ENCODE measurements at places on chromosomes 12 and 14. TPM values are rescaled to one million over a fixed set of nuclear protein-coding genes. Genes with fewer than 3 reads are reported as not detected.

GRCh38 chr14:55701638-55702037 lies 121.6 kb downstream of the KTN1 start:
- DNase-seq = no peak

DNA sequence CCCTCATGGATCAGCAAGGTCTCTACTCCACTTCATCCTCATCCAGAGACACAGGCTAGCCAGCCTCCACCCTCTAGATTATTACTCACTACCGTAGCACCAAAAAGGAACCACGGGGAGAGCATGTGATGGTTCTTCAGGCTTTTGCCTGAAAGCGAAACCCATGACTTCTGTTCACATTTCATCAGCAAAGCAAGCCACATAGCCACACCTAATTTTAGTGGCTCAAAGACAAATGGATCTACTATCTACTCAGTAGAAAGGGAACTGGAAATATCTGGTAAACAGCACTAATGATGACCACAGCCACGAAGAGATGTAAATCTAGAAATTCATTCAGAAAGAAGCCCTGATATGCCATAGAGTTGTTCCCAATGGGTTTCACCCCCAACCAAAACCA lies 51.4 kb downstream of the VCPKMT start:
- peak; percentile 25 for DNase-seq

DNA sequence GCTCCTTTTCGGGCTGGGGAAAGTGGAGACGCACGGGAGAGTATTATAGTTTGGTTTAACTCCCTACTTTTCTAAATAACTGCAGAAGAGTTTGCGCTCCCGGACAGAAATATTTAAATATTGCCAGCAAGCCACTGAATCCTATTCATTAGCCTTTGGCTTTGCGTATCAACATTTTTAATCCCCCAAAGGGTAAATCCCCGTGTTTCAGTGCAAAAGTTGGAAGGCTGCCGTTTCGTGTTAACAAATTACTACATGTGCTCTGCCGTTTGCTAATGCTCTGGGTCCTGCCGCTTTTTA lies 372 bp upstream of the DPF3 start:
- no peak for DNase-seq

GRCh38 chr14:81222126-81222525 lies 1.4 kb upstream of the GTF2A1 start:
- peak; percentile 30 for DNase-seq

DNA sequence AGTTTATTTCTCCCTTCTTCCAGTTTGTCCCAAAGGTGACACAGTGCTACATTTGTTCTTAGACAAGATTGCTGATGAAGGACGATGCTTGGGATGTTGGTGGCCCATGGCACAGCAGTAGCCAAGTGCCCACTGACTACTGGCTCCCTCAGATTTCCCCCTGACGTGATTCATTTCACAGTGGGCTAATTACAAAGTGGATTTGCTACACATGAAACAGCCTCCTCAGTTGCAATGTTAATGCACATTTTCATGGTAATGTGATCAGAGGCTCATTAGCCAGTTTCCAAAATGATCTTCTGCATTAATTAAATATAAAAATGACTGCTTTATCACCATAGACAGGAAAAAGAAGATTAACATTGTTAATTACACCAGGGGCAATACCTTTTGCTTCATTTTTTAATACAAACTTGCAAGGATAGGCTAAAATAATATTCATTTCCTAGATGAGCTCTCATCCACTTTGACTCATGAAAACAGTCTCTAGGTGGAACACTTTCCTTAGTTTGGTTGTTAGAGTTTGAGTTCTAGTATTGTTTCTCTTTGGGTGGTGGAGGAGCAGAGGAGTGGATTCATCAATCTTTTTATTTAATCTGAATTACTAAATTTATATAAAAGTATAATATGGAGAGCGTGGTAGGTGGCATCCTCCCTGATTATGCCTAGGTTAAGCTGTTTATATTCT lies 250.9 kb downstream of the PDZRN4 start:
- DNase-seq = no peak

DNA sequence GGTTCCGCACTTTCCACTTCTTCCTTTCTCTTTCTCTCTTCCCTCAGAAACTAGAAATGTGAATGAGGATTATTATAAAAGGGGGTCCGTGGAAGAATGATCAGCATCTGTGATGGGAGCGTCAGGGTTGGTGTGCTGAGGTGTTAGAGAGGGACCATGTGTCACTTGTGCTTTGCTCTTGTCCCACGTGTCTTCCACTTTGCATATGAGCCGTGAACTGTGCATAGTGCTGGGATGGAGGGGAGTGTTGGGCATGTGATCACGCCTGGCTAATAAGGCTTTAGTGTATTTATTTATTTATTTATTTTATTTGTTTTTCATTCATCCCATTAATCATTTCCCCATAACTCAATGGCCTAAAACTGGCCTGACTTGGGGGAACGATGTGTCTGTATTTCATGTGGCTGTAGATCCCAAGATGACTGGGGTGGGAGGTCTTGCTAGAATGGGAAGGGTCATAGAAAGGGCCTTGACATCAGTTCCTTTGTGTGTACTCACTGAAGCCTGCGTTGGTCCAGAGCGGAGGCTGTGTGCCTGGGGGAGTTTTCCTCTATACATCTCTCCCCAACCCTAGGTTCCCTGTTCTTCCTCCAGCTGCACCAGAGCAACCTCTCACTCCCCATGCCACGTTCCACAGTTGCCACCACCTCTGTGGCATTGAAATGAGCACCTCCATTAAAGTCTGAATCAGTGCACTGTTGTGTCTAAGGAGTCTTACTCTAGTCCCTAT lies 4.6 kb upstream of the ATN1 start:
- no peak for DNase-seq

DNA sequence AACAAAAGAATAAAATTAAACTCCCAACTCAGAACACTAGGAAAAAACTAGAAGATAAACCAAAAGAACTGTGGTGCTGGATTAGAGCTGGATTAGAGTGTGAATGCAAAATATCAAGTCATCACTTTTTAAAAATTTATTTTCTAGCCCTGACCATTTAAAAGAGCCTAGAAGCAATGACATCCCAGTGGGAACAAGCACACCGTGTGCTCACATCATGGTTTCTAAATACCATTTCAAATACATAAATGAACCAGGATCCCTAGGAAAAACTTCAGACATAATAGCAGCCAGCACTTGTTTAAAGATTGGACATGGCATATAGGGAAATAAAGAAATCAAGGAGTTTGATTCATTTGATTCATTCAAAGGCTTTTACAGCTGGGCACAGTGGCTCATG lies 30.0 kb downstream of the KDM5A start:
- DNase-seq = no peak

DNA sequence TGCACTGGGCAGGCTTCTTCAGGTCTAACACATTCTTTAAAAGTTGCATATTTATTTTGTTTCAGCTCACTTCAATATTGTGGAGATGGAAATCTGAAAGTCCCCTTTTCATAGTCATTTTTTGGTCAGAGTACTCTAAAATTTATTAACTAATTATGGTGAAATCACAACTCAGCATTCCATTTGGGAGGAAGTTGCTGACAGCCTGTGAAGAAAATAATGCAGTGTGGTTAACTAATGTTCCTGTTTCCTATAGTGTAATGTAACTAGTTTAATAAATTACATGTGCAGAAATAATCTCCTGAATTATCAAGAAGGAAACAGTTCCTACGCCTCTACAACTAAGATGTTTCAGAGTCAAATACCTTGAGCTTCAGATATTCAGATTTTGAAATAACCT lies 17.1 kb downstream of the LRFN5 start:
- no peak for DNase-seq

DNA sequence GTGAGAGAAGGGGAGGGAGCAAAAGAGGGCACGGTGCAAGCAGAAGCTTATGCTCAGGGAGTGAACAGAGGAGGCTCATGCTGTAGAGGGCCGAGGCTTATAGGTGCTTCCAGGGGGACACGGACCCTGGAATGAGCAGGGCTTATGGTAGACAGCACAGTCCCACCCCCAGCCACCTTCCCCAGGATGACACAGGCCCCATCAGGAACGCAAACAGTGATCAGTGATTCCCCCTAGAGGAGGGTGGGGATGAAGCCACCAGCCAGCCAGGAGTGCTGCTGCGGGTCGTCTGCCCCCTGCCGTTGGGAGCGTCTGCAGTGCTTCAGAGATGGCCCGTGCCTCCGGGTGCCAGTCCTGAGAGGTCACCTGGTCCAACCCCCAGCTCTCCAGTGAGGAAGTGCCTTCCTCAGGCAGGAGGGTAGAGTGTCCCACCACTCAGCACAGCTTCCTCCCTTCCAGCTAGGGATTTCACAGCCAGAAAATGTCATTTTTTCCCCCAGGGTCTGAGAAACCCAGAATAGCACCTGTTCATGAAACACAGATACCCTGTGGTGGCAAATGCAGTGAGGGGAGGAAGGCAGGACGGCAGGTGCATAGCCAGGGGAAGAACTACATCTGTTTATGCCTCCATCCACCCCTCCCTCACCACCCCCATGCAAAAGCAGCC lies 60.7 kb downstream of the SLC6A12 start:
- no peak for DNase-seq

- DNase-seq = no peak
Measured at GRCh38 chr14:95274874-95275273, 44.8 kb downstream of the CLMN start.

- DNase-seq = peak; percentile 45
Measured at GRCh38 chr12:69157023-69157655, 82.2 kb upstream of the CPSF6 start.

DNA sequence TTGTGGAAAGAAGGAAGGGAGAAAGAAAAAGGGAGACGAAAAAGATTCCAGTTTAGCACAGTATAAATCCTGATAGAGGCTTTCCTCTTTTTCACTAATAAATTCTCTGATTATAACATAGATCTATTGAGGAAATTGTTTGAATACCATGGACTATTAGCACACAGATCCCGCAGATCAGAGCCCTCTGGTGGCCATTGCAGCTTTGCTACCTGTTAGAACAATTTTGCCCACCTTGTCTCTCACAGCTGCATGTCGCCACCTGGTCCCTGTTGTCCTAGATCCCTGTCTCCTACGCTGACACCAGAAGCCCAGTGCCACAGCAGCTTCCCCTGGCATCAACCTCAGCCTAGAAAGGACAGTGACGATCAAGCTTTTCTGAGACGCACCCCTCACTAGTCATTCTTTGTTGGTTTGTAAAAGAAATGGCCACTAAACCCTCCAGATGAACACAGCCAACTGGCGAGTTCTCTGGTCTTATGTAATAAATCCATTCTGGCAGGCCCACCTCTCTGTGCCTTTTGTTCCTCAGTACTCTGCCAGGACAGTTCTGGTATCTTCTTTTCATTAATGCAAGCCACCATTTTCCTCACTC lies 9.9 kb downstream of the GPHB5 start:
- no peak for DNase-seq

GRCh38 chr14:96782436-96782835 lies 14.7 kb upstream of the VRK1 start:
- DNase-seq = no peak

- DNase-seq = no peak
Measured at GRCh38 chr12:92953747-92954146, 24.7 kb upstream of the EEA1 start.

DNA sequence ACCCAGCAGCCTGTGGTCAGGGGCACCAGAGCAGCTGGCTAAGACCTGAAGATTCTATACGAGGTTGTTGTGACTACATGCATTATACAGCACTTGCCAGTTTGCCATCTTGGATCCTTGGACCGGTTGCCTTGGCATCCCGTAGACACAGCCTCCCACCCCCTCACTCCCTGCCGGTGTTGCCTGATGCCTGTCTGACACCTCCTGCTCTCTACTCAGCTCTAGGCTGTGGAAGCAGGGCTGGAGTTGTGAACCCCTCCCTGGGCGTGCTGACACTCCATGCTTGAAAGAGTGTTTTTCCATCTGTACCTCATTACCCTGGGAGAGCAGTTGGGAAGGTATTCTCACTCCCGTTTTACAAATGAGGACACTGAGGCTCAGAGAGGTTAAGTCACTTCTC lies 2.5 kb downstream of the CHGA start:
- no peak for DNase-seq

- no peak for DNase-seq
Measured at GRCh38 chr14:96055065-96055752, 16.0 kb downstream of the C14orf132 start.

DNA sequence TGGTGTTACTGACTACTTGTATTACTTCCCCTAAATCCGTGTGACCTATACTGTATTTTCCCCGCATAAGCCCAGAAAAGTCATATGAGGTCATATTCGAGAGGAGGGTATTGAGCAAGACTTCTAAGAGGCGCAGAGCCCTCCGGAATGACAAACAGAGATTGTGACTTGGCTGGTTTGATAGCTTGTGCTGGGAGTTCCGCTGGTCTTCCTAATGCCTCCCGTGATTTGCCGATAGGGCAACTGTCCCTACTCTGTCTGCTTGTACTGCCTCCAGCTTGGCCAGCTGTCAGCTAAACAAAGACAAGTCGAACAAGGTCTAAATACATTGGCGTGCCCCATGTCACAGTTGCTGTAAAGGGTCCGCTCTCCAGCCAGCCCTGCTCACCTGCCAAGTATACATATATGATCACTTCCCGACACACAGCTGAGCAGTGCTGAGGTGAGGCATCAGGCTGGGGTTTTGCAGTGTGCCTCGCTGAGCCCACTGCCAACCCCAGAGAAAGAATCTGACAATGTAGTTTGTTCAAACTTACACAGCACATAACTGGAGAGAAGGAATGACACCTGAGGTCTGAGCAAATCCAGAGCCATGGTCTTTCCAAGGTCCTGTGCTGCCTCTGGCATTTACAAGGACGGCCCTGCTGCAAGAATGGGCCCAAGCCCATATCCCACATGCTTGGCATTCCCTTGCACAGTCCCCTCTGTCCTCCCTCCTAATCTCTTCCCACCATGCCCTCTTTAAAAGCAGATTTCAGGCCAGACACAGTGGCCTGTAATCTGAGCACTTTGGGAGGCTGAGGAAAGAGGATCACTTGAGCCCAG lies 23.7 kb downstream of the LGMN start:
- no peak for DNase-seq

DNA sequence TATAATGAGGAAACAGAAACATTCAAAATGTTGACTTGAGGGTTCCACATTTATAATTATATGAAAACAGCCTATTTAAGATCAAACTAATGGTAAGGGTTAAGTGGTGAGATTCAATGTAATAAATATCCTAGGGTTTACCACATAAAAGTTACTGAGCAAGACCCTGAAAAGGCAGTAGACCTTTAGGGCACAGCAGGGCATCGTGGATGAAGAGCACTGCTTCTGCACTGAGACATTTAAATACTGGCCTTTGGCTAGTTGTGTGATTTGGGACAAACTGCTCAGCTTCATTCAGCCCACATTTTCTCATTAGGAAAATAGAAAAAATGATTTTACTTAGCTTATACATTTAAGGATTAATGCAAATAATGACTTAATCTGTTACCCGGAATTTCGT lies 42.0 kb downstream of the CNTN1 start:
- DNase-seq = no peak

DNA sequence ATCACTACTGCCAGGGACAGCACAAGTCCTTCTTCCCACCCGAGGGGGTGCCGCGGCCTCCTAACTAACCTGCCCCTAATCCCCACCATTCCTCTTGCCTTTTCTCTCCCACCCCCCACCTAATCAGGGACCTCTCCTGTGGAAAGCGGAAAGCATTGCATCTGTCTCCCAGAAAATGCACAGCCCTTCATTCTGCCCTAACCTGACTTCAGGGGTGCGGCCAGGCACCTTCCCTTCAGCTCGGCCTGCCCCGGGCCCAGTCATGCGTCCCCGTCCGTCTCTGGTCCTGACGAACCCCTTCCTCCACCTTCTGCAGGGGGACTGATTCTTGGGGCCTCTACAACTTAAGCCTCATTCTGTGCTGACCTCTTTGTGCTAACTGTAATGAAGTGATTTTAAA lies 43.9 kb upstream of the TRAF3 start:
- DNase-seq = no peak

The KITLG gene
- 34.1 TPM for total RNA-seq

The TAS2R31 gene
- 13.5 TPM for total RNA-seq

The SEL1L gene
- total RNA-seq = 45.7 TPM

The MYF5 gene
- 3.5 TPM for total RNA-seq

The NYNRIN gene
- 33.0 TPM for total RNA-seq

The HAL gene
- 26.6 TPM for total RNA-seq

The C14orf93 gene
- total RNA-seq = 7.7 TPM

The AGAP2 gene
- 1.1 TPM for total RNA-seq

Data from skin of body (tissue), 3 donors.